Stimulated activated CD4-positive, alpha-beta T cell treated with anti-CD3 and anti-CD28 coated beads, Interleukin-12 subunit alpha, Interleukin-12 subunit beta, amount 100 ng/mL, for 48 hours (primary cell): ENCODE measurements at places on chromosomes 3 and 15.

DNA sequence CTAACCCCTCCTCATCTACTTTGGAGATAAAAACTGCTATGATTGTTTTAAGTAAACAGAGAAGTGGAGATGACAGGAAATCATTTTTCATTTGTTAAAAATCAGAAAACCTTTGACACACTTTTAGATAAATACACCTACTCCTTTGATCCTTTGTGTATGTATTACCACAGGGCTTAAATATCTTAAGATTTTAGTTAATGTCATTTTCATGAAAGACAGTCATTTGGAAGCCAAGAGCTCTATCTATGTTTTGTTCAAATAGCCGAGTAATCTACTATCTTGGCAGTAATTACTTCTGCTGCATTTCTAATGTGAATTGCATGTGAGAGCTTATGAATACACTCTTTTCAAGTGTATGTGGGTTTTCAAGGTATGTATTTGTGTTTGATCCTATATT, 2.0 kb downstream of the ARPP21 start:
- no peak for DNase-seq

- DNase-seq = no peak
Measured at GRCh38 chr3:142706321-142707127, 17.3 kb upstream of the TRPC1 start.

GRCh38 chr15:78446551-78446950, 8.5 kb downstream of the IREB2 start:
- no peak for DNase-seq

DNA sequence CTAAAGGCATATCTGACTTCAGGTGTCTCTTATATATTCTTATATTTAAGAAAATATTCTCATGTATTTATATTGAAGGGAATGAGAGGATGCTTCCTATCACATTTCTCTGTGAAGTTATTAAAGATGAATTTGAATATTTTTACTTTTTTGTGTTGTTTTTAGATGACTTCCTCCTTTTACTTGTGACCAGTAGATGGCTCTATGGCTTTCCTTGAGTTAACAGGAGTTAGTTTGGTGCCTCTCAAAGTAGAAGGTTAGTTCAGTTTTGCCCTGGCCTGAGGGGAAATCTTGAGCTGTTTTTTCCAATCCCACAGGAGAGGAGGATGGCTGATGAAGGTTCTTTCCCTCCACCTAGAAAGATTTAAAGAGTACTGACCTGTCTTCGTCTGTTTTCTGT, 80.7 kb downstream of the SQOR start:
- no peak for DNase-seq
